ENCODE measurements at places on chromosomes 7 and 10.
A peak's percentile ranks its signal among the peaks of the same experiment; 100 is the strongest.

DNA sequence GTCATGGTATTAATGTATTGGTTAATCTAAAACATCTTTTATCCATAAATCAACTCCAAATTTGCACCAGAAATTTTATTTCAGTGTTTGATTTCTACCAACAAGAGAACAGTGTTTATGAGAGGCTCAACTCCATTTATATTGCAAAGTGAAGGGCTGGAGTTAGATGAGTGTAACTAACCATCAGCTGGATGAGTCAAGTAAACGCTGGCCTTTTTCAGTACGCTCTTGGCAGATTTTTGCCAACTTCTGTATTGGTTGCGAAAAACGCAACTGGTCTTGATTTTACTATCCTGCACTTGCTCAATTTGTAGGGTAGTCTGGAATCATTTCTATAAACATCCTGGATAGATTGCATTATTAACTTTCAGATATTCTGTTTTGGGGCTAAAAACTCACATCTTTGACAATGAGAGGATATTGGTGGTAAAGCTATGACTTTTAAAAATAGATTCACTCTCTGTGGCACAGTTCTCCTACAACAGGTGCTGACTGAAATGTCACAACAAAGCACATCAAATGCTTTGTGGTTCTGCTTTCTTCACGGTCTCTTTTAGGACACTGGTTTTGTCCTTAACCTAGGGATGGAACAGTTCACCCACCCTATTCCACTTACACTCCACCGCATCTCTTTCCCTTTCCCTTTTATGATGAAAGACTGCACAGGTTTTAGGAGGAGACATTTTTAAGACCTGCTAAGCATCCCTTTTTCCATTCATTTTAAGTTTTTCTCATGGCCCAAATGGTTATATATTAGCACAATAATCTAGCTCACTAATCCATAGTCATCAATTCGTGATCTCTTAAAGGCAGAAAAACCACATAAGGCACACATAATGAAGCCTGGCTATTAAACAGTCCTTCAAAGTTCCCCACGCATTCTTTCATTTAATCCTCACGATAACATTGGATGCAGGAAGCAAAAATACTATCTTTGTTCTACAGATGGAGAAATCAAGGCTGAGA is 12.8 kb downstream of the CACNA2D1 start:
- no peak for DNase-seq

- no peak for DNase-seq
These were observed 59.3 kb upstream of the EXOC6 start for GRCh38 chr10:92789067-92789466.

DNA sequence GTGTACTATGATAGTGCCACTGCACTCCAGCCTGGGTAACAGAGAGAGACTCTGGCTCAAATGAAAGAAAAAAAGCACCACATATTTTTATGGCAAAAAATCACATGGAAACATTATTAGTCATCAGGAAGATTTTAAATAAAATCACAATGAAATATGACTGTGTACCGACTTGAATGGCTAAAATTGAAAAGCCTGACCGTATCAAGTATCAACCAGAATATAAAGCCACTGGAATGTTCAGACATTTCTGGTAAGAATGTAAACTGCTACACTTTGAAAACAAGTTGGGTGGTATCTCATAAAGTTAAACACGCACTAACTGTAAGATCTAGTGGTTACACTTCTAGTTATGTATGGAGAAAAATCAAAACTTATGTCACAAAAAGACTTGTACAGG is 306.7 kb upstream of the MBL2 start:
- DNase-seq, result no peak

- DNase-seq, result no peak
These were observed 4.3 kb upstream of the UCN3 start for GRCh38 chr10:5360318-5360915.

DNA sequence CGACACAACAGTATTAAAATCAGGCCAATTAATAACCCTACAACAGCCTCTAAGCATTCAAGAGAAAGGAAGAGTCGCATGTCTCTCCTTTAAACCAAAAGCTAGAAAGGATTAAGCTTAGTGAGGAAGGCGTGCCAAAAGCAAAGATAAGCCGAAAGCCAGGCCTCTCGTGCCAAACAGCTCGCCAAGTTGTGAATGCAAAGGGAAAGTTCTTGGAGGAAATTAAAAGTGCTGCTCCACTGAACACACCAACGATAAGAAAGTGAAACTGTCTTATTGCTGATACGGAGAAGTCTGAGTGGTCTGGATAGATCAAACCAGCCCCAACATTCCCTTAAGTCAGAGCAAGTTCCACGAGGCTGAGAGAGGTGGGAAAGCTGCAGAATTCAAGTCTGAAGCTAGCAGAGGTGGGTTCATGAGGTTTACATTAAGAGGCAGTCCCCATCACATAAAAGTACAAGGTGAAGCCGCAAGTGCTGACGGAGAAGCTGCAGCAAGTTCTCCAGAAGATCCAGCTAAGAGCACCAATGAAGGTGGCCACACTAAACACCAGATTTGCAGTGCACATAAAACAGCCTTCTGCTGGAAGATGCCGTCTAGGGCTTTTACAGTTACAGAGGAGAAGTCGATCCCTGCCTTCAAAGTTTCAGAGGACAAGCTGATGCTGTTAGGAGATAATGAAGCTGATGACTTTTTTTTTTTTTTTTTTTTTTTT is 194.8 kb downstream of the MAD1L1 start:
- DNase-seq, result peak; percentile 54

- no peak for DNase-seq
These were observed 61.0 kb upstream of the SFMBT2 start for GRCh38 chr10:7471720-7472367.

GRCh38 chr7:144473908-144474307 is 70.4 kb upstream of the NOBOX start:
- no peak for DNase-seq

DNA sequence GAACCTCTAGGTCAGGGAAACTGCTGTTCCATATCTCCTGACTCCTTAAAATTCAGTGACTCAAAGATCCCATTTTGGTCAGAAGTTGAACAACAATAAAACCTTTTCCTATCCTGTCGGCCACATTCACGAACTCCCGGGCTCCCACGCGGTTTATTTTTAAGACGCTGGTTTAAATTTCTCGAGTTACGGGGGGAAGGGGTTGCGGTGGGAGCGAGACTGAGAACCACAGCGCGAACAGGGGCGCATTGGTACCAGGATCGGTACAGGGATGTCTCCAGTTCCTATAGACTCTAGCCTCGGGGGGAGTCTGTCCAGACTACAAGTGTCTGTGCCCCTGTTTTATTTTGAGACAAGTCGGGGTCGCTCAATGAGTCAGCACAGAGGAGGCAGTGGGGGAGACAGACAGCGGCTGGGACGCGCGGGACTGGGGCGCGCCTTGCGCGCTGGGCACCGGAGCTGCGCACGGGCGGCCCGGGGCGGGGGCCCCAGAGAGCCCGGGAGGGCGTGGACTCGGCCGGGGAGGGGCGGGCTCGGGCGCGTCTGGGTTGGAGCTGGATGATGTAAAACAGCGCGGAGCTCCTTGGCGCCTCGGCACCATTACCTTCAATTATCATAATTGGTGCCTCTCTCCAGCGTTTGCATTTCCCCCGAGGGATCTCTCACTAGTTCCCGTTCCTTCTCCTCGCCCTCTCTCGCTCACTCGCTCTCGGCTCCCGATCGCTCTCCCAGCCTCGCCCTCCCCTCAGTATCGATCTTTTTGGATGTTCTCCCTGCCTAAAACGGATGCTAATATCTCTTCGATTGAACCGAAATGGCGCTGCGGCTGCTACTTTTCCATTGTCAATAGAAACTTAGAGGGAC is 8.7 kb upstream of the BAMBI start:
- peak; percentile 76 for DNase-seq

DNA sequence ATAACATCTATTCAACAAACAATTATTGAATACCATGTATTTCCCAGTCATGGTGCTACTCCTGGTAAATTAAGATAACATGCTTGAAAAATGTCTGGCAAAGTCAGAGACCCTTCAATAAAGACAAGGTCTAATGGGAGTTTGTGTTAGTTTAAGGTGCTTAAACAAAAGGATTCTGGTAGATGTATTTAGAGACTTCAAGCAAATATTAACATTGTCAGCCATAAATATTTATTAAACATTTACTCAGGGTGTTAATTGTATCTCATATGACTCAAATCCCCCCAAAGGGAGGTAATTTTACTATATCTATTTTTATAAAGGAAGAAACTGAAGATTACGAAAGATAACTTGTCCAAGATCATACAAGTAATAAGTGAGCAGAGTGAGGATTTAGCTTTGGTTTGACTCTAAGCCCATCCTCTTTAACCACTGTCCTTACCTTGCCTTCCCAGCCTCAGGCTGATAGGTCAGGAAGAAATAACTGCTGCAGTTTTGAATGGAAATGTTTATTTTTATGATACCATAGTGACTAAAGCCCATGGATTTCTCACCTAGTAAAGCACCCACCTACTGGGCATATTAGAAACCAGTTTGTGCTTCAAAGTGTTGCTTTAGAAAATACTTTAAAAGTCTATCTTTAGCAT is 215.4 kb downstream of the COBL start:
- no peak for DNase-seq

- DNase-seq, result no peak
These were observed 5.7 kb upstream of the HK1 start for GRCh38 chr10:69272624-69273023.

GRCh38 chr7:25002786-25003185 is 22.8 kb upstream of the OSBPL3 start:
- DNase-seq, result no peak

- no peak for DNase-seq
These were observed 65.8 kb upstream of the PRKAR2B start for GRCh38 chr7:106978425-106979420.

DNA sequence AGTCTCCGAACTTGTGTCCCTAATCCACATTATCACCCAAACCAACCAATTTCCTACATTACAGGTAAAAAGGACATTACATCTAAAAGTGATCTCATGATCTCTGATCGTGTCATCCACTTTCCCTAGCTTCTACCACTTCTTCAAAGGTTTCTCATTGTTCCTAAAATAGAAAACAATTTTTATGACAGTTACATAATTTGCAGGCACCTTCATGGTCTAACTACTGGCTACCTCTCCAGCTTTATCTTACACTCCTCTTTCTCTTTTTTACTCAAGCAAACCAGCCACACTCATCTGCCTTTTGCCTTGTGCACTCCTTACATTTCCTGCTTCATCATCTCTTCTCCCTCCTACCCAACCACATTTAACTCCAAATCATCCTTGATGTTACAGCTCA is 886.7 kb upstream of the SORCS1 start:
- DNase-seq, result no peak

DNA sequence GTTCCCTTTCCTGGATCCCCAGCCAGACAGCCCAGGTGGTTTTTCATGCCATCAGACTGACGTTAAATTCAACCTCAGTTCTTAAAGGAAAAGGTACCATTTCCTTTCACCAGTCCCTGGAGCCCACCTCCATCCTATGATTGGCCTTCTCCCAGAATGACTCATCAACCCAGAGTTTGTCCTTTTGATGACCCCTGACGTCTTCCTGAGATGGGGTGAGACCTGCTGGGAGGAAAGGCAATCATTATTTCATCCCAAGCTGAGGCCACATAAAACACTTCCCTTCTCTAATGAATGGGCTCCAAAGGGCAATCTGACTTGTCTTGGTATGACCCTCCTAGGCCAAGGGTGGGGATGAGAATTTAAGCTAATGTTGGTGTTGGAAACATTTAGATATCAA is 750.7 kb downstream of the SUGCT start:
- no peak for DNase-seq

DNA sequence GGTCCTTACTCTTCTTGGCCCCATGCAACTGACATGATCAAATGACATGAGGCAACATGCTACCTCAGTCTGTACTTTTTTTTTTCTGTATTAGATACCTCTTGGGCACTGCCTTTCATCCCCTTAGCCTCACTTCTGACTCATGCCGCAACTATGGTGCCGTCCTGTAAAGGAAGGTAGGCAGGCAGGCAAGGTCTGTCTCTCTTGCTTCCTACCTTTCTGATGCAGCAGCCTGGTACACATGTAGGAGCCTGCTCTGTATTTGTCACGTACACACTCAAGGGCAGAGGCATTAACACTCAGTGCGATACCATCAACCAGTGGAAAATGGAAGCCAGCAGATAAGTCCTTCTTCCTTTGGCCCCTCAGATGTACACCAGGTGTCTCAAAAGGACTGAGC is 146.7 kb downstream of the ATE1 start:
- DNase-seq, result no peak

GRCh38 chr10:124696446-124697392 is 47.5 kb downstream of the FAM53B start:
- DNase-seq, result no peak

DNA sequence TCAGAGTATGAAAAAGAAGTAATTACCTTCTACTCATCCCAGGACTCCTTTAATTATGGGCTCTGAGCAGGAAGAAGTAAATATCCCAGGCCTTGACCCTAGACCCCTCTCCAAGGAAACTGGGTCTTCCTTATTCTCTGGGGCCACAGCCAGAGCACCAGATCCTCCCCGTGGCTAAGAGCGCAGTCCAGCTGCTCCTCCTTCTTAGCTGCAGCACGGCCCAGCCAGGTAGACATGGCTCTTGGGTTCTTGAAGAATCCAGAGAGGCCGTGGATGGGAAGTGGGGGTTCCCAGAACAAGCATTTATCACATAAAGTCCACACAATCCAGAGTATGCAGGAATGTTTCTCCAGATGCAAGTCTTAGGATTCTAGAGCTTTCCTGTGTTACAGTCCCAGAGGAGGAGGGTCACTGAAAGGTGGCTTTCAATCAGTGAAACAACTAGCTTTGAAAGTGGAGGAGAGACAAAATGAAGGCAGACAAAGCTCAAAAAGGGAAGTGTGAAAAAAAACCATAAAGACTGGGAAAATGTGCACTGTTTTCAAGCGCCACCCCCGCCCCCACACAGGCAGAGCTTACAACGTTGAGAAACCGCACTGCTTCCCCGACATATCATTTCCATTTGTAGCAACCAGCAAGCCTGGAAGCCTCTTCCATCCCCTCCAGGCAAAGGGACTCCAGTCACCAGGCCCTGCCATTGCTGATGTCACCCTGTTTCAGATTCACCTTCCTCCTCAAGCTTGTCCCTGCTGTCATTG is 396.5 kb upstream of the MKI67 start:
- no peak for DNase-seq

GRCh38 chr7:39168403-39169098 is 190.8 kb downstream of the POU6F2 start:
- DNase-seq, result no peak

DNA sequence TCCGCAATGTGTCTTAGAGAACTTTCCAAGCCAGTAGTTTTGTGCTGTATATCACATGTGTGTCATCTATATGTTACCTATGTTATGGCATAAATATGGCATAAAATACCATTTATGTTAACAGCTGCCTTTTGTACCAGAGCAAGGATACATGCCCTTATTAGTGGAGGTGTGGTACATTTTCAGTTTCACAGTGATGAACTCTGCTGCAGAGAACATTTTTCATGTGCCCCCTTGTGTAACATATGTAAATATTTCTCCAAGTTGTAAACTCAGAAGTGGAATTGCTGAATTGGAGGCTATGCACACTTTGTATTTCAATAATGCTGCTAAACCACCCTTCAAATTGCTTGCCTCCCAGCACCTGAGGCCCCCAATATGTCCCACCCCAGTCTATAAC is 31.9 kb upstream of the CRHR2 start:
- no peak for DNase-seq

- peak; percentile 73 for DNase-seq
These were observed 4.7 kb upstream of the ARPC1B start for GRCh38 chr7:99369767-99370391.

GRCh38 chr7:19377611-19378344 is 232.6 kb upstream of the FERD3L start:
- DNase-seq, result peak; percentile 20
